ENCODE measurements at places on chromosomes 13 and 19.

DNA sequence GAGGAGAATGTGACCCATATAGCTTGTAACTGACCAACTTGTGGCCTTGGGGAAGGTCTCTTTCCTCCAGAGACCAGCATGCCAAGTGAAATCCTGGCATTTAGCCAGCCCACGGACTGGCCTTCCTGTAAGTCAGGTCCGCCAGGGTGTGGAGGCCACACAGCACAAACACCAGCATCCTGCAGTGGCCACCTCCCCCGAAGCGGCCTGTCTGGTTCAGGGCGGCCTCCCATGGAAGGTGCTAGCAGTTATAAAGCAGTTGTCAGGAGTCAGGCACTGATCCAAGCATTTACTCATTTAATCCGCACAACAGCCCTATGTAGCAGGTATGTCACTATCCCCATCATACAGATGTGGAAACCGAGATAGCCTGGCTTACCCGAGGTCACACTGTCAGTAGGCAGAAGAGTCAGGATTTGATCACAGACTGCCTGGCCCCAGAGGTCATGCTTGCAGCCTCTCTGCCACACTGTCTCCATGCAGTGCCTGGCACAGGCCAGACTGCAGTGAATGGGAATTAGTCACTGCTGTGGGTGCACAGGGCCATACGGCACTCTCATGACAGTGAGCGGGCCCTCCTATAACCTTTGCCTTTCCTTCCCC lies 36.7 kb downstream of the CAPN12 start:
- no peak for DNase-seq

DNA sequence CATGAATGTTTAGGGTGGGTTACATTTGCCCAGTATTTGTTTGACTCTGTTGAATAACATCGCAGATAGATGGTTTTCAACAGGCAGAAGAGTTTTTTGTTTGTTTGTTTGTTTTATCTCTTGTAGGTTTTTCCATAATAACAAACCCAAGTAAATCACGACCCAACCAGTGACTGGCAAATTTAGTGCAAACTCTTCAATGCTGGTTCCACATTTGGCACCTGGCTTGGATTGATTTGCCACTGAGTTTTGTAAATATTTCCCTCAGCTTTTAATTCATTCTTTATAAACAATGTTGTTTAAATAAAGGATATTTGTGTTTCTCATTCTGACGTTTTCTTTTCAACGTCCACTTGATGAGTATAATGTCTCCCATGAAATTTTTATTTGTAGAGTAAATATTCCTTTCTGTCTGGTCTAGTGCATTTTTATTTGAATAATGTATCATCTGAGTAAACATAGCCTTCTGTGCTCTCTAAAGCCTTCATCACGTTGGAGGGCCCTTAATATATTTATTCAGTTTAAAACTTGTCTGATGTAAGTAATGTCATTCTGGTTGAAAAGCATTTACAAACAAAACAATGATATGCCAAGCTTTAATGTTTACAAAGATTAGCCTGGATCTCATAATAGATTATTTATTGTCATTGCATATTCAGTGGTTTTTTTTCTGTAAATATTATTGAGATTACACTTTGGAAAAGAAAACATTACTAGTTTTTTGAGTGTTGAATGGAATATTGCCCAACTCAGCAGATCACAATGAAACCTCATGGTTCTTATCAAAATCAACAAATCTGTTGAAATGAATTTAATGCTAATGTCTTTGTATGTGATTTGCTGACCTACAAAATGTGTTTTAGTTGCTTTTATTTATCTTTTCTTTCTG lies 90.4 kb upstream of the PEG3 start:
- DNase-seq: no peak

- no peak for DNase-seq
These were observed 16.2 kb upstream of the CCNE1 start for GRCh38 chr19:29795461-29796172.

GRCh38 chr13:110593430-110594130 lies 21.8 kb upstream of the NAXD start:
- no peak for DNase-seq

DNA sequence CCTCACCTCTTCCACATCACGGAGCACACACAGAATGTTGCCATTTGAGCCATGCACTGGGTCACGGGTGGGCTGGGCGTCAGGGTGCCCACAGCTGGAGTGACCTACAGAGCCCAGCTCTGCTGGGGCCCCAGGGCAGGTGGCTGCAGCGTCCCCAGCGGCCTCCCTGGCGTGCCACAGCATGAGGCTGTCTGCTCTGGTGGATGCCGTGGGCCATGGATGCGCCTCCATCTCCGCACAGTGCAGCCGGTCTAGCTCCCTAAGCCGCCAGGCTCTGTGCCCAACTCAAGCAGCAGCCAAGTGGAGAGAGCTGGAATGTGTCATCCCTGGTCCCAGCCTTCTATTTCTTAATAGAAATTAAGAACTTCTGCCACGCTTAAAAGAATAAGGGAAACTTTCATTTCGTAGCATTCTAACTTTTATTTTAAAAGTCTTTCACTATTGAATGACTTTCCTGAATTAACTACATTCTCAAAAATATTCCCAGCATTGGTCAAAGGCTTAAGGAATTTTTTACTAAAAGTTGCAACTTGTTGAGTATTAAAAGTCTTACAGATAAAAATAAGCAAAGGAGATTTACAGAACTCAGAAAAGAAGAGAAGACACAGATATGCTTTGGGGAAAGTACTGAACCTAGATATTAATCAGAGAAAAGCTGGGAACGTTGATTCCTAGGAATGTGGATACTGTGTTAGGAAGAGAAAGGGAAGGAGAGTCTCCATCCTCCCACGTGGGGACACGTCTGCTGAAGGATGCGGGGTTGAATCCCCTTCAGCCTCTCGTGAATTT lies 59.3 kb downstream of the ATP11A start:
- DNase-seq: no peak

GRCh38 chr13:105200181-105200580 lies 1335.3 kb downstream of the EFNB2 start:
- DNase-seq: no peak

GRCh38 chr13:95403349-95404140 lies 102.3 kb upstream of the ABCC4 start:
- DNase-seq: no peak

DNA sequence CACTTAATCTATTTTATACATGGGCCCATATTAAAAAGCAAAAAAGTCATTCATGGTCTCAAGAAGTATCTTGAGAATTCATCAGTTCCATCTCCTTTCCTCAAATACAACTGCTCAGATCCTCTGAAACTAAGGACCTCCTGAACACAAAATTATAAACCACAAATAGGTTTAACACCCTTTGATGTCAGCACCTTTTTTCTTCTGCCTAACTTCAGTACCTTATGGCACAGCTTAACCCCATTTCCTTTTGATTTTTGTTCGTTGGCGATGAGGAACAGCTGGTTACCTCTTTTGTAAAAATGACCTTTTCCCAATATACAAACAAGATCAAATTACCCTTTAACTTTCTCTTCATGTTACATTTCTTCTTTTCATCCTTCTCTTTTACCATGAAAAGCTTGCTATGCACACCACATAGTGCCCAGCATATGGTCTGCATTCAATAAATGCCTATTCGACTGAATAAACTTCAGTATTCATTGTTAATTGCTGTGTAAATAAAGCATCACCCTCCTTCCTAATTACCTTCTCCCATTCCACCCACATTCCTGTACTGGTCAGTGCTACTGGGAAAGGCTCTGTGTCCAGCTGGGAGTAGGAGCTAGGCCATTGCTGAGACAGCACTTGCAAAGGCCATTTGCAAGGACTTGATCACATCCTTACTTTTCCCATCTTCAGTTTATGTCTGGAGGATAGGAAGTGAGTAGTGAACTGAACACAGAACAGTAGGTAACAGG lies 317.9 kb downstream of the SHISA2 start:
- DNase-seq: no peak

DNA sequence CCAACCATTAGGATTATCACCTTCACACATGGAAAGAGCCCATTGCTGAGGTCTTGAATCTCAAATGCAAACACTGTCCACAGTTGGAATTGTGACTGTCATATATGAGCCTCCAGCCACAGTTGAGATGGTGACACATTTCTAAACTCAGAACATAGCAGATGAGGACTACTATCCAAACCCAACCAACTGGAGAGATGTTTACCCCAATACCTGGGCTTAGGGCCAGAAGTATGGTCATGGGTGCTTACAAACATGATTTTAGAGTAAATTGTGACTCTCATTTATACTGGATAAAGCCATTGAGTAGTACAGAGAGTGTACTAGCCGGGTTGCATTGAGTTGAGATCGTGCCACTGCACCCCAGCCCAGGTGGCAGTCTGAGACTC lies 14.0 kb upstream of the ZNF681 start:
- DNase-seq: no peak

DNA sequence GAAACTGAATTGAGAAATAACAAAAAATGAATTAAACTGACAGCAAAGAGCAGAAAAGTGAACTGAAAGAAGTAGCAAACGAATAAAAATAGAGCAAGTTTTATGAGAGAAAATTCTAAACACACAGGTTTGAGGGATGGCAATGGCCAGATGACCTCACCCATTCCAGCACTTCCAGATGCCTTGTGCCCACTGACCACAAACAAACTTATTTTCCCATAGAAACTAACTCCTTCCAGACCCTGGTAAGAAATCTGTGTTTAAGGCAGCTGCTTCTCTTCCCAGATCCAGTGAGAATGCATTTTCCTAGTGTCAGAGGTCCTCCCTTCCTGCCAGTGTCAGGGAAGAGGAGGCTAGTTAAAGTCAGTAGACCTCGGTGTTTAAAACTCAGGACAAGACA lies 51.7 kb downstream of the RXFP2 start:
- DNase-seq: no peak

DNA sequence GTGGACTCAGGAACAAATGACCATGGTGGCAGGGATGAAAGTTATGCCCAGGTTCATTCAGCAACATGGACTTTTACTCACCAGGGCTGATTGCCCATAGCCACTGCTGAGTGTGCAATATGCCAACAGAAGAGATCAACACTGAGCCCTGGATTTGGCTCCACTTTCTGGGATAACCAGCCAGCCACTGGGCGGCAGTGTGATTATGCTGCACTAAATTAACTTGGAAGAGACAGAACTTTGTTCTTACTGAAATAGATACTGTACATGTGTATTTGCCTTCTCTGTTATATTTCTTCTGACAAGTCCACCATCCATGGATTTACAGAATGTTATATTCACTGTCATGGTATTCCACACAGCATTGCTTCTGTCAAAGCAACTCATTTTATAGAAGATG lies 257.4 kb downstream of the TDRD3 start:
- DNase-seq: no peak

All from stimulated activated CD4-positive, alpha-beta T cell treated with anti-CD3 and anti-CD28 coated beads, Interleukin-4, amount 100 ng/mL, for 4 hours (primary cell).